ENCODE measurements at places on chromosomes 7 and 10. TPM values are rescaled to one million over a fixed set of nuclear protein-coding genes. Genes with fewer than 3 reads are reported as not detected.

- DNase-seq, result peak; percentile 96
Measured at GRCh38 chr10:72364239-72364777, 9.6 kb upstream of the DNAJB12 start.

- no peak for DNase-seq
Measured at GRCh38 chr7:23655433-23655832, 24.6 kb upstream of the FAM221A start.

DNA sequence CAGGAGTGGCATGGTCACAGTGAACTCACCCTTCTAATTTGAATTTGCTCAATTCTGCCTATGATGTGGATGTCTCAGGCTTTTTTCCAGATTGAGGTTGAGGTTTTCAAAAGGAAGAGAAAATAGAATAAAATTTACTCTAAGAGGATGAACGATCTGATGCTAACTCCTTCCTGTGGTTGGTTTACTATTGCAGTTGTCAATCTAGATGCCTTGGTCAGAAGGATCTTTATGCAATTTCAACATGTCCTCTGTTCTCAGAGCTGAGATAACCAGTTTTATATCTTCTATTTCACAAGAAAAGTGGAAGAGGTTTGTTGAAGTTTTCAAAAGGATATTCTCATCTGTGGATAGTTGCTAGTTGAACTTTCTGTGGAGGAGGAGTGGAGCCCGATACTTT is 150.7 kb upstream of the WDR11 start:
- no peak for DNase-seq

DNA sequence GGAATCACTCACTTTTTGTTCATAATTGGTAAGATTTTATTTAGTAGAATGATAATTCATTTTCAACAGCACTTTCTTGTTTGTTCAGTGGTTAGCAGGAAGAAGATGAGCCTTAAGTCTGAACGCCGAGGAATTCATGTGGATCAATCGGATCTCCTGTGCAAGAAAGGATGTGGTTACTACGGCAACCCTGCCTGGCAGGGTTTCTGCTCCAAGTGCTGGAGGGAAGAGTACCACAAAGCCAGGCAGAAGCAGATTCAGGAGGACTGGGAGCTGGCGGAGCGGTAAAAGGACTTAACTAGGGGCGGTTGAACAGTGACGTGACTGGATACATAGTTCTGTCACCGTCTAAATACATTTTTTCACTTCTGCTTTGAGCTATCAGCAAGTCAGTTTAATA is 31.3 kb downstream of the RABGEF1 start:
- no peak for DNase-seq

DNA sequence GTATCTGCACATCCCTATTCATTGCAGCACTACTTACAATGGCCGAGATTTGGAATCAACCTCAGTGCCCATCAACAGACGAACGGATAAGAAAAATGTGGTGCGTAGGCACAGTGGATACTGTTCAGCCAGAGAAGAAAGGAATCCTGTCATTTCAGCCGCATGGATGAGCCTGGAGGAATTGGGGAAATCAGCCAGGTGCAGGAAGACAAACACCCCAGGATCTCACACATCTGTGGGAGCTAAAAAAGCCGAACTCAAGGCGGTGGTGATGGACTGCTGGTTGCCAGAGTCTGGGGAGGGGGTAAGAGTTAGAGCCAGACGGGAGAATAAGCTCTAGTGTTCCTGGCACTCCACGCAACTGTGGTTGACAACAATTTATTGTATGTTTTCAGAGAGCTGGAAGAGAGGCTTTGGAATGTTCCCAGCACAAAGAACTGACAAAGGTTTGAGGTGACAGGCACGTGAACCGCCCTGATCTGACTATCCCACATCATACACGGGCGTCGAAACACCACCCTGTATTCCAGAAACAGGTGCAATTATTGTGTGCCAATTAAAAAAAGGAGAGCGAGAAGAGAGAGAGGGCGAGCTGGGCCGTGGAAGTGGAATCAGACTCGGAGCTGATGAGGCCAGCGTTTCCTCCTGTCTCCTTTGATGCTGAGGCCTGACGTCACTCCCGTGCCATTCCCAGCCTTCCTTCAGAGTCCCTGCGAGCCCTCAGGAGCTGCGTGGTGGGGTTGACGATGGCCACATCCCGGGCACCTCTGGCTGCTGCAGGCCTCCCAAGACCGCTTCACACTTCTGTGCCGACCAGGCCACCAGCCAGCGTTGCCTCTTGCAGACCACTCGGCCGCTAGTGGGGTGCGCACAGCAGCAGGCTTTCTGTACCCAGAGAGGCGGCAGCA is 189.5 kb downstream of the DNAJB6 start:
- no peak for DNase-seq

GRCh38 chr10:62081341-62082270 is 180.1 kb downstream of the ARID5B start:
- DNase-seq, result no peak

DNA sequence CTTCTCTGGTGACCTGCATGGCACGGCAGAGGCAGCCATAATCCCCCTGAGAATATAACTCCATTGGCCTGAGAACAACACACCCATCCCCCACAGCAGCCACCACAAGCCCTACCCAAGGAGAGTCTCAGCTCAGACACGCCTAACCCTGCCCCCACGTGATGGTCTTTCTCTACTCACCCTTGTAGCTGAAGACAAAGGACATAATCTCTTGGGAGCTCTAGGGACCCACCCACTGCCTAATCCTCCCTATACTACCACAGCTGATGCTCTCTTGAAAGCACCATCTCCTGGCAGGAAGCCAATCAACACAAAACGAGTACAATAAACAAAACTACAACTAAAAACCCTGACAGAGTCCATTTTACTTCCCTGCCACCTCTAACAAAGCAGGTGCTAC is 30.7 kb upstream of the HPSE2 start:
- no peak for DNase-seq

DNA sequence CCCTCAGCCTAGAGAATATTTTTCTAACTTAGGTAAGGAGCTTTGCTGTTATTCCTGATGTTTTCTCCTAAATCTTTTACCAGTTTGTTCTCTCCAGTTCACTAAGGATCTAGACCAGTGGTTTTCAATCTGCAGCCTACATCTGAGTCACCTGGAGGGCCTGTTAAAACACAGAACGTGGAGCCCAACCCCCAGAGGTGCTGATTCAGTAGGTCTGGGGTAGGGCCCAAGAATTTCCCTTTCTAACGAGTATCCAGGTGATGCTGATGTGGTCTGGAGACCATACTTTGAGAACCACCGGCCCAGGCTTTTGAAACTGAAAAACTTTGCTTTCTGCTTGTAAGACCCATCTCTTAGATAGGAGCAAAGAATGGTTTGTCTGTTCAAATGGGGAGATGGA is 51.2 kb upstream of the KMT2E start:
- no peak for DNase-seq

BCAP29 gene
- 43.6 TPM for total RNA-seq

SORCS3 gene
- total RNA-seq, result not detected

SLC18A3 gene
- total RNA-seq, result not detected

ADAMTS14 gene
- 0.33 TPM for total RNA-seq
